ENCODE measurements at places on chromosomes 2 and 18.

DNA sequence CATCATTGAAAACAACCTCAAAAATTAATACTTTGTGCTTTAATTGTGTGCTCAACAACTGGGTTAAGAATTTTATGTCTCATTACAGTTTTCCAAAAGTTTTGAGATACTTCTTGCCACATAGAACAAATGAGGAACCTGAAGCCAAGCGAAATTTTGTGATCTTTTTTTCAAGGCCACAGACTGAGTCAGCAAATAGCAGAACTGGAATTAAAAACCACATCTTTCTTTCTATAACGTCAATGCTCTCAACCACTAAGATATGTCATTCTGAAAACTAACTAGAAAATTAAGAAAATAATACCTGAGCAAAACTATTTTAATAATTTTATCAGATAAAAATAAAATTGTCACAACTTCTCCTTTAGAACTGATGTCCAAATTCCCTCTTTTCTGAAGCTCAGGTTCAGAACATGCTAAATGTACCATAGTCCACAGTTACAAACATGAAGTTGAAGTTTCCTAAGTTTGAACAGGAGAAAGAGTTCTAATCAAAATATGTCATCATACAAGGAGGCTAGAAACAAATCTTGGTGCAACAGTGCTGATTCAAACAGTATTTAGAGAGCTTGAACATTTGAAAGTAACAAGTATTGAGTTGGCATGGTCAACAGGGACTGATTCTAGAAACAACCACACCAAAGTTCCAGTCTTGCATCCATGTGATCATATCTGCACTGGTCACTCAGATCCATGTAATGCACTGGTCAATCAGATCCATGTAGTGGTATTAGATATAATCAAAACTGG, 27.6 kb upstream of the CALCRL start:
- DNase-seq, result no peak

DNA sequence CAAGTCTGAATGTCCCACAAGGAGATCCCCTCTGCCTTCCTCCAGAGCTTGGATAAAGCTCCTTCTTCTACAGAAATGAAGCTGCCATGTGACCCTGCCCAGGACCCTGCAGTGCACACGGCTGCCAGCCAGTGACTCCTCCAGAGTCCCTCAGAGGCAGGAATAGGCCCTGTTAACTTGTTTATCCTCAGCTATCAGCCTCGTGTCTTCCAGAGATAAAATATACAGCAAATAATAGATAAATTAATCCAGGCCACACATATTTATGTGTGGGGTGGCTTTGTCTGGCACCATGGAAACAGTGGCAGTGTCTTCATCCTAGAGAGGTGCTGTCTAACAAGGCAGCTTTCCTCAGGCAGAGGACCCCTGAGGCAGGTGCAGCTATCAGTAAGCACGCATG, 66.7 kb downstream of the TMEM18 start:
- no peak for DNase-seq

DNA sequence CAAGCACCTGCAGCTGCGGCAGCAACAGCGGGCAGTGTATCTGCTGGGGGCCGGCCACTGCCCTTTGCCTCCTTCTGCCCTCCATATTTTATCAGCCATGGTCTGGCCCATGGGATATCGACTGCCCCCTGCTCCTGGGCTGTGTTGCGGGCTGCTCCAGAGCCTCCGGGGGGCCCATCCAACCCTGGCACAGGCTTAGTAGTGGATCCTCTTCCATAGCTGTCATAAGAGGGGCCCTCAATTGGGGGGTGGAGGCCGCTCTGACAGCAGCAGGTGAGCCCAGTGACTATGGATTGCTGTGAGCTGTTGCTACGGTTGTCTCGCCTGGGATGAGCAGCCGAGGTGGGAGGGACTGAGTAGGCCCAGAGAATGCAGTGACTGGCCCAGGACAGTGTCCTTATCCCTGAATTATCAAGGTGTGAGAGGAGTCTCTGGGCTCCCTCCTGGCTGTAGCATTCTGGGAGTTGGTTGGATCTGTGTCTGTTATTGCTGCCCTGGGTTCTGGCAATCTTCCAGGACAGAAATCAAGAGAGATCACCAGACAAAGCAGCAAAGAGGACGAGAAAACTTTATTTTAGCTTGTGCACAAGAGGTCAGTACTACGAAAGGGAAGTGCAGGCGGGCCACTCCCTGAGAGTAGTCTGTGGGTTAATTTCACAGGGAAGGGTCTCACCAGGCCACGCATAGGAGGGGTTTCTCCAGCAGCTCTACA, 145.1 kb downstream of the ASB1 start:
- no peak for DNase-seq

DNA sequence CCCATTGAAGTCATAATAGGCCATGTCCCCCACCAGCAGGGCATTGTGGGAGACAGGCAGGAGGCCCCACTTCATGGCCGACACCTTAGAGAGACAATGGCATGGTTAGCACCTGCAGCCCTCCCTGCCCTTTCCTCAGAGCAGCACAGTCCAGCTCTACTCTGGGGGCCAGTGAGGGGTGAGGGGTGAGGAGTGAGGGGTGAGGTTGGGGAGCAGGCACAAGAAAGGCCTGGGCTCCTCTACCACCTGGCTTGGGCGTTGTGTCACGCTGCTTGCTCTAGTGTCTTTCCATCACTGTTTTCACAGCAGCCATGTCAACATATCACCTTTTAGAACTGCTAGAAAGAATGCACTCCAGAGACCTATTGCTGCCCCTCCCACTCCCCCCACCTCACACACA, 77.2 kb downstream of the ADD2 start:
- no peak for DNase-seq

- no peak for DNase-seq
Observed at GRCh38 chr2:170891893-170892292, 37.2 kb upstream of the GORASP2 start.
